ENCODE measurements at places on chromosomes 7 and 10.

GRCh38 chr10:73263693-73264347, 11.4 kb upstream of the MRPS16 start:
- no peaks in the 10 kb centered on the region for H3K4me1 ChIP-seq
- H3K36me3 ChIP-seq = no peaks in the 10 kb centered on the region
- peak; percentile 17 for DNase-seq
- H3K27ac ChIP-seq = no peak overlapping the region
- no peak overlapping the region for H3K4me3 ChIP-seq

DNA sequence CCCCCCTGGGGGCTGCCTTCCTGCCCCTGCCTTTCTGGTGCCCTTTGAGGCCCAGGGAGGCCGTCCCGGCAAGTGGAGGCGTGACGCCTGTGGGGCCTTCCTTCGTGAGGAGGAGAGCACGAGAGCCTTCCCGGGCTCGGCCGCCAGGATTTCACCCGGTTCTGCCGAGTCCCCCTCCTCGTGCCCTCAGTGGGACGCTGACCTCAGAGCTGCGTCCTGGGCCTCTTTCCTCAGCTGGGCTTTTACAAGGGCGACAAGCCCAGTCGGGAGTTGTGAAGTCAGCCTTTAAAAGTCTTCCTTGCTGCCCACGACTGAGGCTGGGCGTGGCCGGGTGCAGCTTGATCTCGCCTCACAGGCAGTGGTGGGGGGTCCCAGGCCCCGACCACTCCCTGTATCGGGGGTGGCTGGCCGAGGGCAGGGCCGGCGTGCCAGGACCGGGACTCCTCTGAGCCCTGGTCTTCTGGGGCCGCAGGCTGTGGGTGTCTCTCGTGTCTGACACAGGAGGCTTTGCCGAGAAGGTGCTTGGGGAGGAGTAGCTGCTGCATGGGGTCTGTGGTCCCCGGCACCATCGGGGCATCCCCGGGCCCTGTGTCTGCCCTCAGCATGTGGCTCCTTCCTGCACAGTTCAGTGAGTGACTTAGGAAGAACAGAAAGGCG, 41.8 kb downstream of the FAM20C start:
- H3K27me3 ChIP-seq = no peaks in the 10 kb centered on the region
- H3K4me1 ChIP-seq = no peaks in the 10 kb centered on the region

GRCh38 chr10:114102256-114102655, 58.6 kb downstream of the ADRB1 start:
- H3K36me3 ChIP-seq = no peaks in the 10 kb centered on the region
- no peak overlapping the region for H3K4me3 ChIP-seq
- no peak overlapping the region for H3K27ac ChIP-seq
- DNase-seq = no peak
- peaks cover 20% of the 10 kb centered on the region for H3K27me3 ChIP-seq

GRCh38 chr7:113026941-113027340, 59.7 kb downstream of the GPR85 start:
- H3K27ac ChIP-seq = no peak overlapping the region
- H3K27me3 ChIP-seq = no peaks in the 10 kb centered on the region
- no peaks in the 10 kb centered on the region for H3K36me3 ChIP-seq
- no peak for DNase-seq
- no peaks in the 10 kb centered on the region for H3K4me1 ChIP-seq

DNA sequence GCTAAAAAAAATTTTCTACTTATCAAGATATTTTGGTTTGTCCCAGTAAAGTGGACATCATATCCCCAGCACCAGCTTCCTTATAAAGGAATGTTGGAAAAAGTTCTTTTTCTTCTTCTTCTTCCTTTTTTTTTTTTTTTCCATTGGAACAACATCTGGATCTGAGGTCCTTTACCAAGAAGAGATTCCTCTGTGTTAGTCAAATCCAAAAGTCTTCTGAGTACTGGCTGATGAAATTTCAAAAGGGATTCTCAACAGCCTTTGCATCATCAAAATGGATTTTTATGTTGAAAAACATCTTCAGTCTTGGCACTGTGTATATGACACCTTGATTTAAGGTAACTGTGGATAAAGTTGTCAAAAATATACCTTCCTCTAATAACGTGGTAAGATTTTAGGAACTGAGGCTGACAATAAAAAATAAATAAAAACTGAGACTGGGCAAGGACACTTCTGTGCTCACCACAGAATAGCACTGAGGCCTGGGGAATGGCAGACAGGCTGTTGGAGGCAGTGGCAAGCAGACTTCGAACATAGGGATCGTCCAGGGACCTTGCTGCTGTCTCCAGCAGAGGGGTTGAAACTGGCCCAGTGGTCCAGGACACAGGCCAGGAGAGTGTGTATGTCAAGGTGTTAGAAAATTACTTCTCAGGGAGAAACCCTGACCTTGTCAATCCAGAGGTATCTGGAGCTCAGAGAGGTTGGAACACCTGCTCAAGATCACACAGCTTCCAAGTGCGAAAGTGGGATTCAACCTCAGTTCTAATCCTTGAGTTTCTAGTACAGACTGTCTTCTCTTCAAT, 130.4 kb downstream of the PTPN20 start:
- H3K4me3 ChIP-seq = no peak overlapping the region
- no peaks in the 10 kb centered on the region for H3K4me1 ChIP-seq
- H3K36me3 ChIP-seq = no peaks in the 10 kb centered on the region
- no peak overlapping the region for H3K27ac ChIP-seq
- DNase-seq = no peak
- no peaks in the 10 kb centered on the region for H3K27me3 ChIP-seq

GRCh38 chr10:3926675-3927525, 141.9 kb upstream of the KLF6 start:
- DNase-seq = no peak
- no peaks in the 10 kb centered on the region for H3K27me3 ChIP-seq
- no peaks in the 10 kb centered on the region for H3K36me3 ChIP-seq
- H3K4me1 ChIP-seq = no peaks in the 10 kb centered on the region

- no peak for DNase-seq
- no peak overlapping the region for H3K27ac ChIP-seq
- H3K27me3 ChIP-seq = peaks cover 5% of the 10 kb centered on the region
- no peaks in the 10 kb centered on the region for H3K36me3 ChIP-seq
- H3K4me3 ChIP-seq = no peak overlapping the region
Measured at GRCh38 chr7:33076737-33077136, 14.2 kb upstream of the NT5C3A start.

- no peaks in the 10 kb centered on the region for H3K27me3 ChIP-seq
- no peaks in the 10 kb centered on the region for H3K4me1 ChIP-seq
- no peak overlapping the region for H3K4me3 ChIP-seq
- no peak for DNase-seq
Measured at GRCh38 chr7:43522406-43523156, 60.3 kb upstream of the STK17A start.

DNA sequence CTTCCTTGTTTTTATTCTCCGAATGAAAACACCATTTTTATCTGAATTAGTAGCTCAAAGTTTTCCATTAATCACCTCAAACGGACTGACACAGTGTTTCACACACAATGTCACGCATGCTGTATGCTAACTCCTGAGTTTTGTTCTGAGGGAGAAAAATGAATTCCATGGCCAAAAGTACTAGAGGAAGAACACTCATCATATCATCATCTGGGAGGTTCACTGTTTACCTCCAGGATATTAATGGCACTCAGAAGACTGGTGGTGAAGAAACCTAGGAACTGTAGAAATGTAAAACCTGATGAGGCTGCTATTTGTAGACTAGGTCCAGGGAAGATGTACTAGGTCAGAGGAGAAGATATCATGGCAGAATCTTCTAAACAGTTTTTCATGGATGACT, 395.6 kb upstream of the ETV1 start:
- no peak for DNase-seq
- no peaks in the 10 kb centered on the region for H3K36me3 ChIP-seq
- H3K4me1 ChIP-seq = no peaks in the 10 kb centered on the region
- no peaks in the 10 kb centered on the region for H3K27me3 ChIP-seq

- no peaks in the 10 kb centered on the region for H3K27me3 ChIP-seq
- DNase-seq = no peak
- H3K36me3 ChIP-seq = no peaks in the 10 kb centered on the region
- no peak overlapping the region for H3K27ac ChIP-seq
- no peaks in the 10 kb centered on the region for H3K4me1 ChIP-seq
- H3K4me3 ChIP-seq = no peak overlapping the region
Measured at GRCh38 chr10:33798754-33799153, 464.3 kb upstream of the NRP1 start.

DNA sequence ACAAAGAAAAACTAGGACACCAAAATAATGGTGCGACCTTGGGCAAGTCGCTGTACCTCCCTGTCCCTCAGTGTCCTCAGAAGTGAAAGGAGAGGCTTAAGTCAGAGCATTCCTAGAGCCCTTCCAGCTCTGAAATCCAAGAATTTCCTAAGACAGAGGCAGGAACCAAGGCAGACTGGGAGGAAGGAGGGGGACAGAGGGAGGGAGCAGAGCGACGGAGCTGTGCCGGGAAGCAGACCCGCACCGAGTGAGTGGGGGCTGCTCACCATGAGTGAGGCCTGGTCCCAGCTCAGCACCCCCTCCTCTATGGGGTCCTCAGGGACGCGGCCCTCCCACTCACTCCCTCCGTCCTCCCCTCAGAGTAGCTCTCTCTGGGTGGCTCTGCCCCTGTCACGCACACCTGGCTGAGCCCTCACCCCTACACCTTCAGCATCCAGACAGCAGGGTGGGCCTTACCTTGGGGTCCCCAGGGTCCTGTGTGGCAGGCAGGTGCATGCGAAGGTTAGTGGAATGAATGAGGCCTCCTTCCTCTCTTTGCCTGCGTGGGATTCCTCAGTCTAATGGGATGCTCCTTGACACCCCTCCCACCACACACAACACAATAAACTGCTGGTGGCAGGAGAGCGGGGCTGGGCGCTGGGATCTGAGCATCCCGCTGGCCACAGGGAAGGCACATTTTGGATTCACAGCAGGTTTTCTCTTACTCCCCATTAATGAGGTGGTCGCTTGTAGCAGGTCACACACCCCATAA, 4.6 kb upstream of the SMARCD3 start:
- H3K4me1 ChIP-seq = peaks cover 21% of the 10 kb centered on the region
- no peaks in the 10 kb centered on the region for H3K27me3 ChIP-seq
- DNase-seq = no peak
- no peak overlapping the region for H3K27ac ChIP-seq
- no peak overlapping the region for H3K4me3 ChIP-seq

- H3K36me3 ChIP-seq = no peaks in the 10 kb centered on the region
- H3K27me3 ChIP-seq = no peaks in the 10 kb centered on the region
- DNase-seq = peak; percentile 76
- peaks cover 32% of the 10 kb centered on the region for H3K4me1 ChIP-seq
- H3K27ac ChIP-seq = peak overlapping the region; percentile 22
Measured at GRCh38 chr10:127853868-127854768, 38.6 kb downstream of the CLRN3 start.

DNA sequence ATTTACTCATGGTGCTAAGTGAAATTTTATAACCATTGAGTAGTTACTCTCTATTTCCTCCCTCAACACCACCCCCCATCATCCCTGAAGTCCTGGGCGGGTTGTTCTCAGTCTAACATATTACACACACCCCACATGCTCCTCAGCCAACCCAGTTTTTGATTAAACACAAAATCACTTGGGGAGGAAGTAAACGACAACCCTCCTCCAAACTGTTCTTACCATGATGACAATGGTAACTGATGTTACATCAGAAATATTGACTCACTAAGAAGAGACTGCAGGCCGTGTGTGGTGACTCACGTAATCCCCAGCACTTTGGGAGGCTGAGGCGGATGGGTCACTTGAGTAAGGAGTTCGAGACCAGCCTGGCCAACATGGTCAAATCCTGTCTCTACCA, 44.2 kb downstream of the RAB11FIP2 start:
- no peaks in the 10 kb centered on the region for H3K36me3 ChIP-seq
- H3K27ac ChIP-seq = no peak overlapping the region
- H3K4me1 ChIP-seq = no peaks in the 10 kb centered on the region
- no peak for DNase-seq
- H3K27me3 ChIP-seq = no peaks in the 10 kb centered on the region

DNA sequence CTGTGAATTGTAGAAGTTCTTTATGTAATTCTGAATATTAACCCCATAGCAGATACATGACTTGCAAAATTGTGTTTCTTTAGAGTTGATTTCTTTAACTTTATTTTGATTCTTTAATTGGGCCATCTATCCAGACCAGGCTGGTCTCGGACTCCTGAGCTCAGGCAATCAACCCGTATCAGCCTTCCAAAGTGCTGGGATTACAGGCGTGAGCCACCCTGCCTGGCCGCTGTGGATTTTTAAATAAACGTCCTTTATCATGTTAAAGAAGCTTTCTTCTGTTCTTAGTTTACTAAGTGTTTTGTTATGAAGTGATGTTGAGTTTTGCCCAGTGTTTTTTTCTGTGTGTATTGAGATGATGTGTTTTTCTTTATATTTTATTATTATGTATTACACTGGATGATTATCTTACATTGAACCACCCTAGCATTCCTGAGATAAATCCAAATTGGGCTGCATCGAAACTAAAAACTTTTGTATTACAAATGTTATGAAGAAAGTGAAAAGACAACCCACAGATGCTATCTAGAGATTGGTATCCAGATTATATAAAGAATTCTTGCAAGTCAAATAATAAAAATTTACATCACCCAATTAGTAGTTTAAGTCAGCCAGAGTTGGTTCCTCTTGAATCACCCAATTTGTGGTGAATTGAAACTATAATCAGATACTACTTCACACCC, 118.1 kb downstream of the TPST1 start:
- H3K4me1 ChIP-seq = no peaks in the 10 kb centered on the region
- no peak overlapping the region for H3K4me3 ChIP-seq
- no peak for DNase-seq

DNA sequence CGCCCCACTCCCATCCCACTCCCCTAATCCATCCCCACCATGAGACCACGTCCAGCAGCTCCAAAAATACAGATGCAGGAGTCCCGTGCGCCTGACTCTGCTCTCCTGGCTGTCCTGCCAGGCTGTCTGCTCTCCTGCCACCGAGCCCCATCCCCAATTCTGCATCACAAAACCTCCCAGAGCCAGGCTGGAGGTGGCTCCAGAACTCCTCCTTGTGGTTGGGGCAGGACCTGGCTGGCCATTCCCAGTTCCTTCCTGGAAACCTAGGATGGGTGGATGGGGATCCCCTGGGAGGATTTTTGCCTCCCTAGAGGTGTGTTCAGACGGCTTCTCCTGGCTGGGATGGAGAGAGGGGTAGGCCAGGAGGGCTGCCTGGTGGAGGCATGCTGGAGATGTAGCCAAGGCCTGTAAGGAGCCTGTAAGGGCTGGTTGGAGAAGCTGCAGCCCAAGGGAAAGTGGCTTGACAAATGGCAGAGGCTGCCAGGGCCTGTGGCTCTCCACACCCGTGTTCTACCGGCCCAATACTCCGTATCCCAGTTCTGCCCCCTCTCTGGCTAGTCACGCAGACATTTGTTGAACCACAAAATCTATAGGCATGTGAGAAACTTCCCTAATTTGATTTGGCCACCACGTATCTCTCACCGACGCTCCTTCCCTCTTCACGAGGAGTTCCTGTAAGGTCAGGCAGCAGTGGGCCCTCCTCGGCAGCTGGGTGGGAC, 99.3 kb downstream of the ARHGAP22 start:
- no peak overlapping the region for H3K4me3 ChIP-seq
- H3K27ac ChIP-seq = no peak overlapping the region
- H3K4me1 ChIP-seq = no peaks in the 10 kb centered on the region
- DNase-seq = no peak

Measured in B cell (primary cell).